ENCODE measurements at places on chromosomes 7 and 10.

DNA sequence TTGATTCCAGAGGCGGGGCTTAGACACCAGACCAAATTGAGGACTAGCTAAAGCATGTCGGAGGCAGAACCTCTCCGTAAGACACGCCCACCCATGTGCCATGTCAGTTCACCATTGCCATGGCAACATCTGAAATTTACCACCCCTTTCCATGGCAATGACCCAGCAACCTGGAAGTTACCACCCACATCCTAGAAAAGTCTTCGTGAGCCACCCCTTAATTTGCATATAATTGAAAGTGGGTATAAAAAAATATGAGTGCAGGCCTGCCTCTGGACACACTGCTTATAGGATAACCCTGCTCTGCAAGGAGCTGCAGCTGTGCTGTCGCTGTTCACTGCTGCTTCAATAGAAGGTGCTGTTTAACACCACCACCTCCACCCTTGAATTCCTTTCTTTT, 28.0 kb downstream of the TMEM270 start:
- DNase-seq = no peak

DNA sequence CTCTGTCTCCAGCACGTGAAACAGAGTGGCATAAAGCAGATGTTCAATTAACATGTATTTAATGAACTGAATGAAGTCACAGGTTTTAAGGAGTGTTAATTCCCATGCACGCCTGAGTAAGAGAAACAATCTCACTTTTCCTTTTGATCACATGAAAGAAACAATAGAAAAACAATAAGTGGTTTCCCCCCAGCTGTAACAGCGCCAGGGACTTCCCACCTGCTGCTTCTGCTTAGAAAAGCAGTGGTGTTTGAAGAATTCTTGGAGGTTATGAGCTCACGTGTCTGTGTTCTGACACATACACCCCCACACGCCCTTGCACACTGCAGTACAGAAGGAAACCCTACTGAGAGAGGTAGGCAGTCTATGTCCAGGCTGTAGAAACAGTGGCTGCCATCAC, 51.3 kb upstream of the FRMD4A start:
- no peak for DNase-seq

DNA sequence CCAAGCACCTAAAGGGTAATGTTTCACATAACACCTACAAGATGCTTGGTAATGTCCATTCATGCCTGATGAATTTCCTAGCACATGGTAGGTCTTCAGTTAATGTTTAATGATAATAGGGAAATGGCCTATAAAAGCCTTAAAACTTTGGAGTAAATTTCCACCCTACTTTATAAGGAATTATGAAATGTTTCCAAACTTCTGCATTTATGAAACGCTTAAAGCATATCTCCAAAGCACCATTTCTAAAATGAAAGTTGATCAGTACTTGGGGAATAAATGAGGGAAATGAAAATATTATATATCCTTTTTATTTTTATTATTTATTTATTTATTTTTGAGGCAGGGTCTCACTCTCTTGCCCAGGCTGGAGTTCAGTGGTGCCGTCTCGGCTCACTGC, 51.8 kb downstream of the INPP5F start:
- DNase-seq = no peak

- DNase-seq = no peak
Measured at GRCh38 chr10:96441322-96441885, 72.3 kb downstream of the TLL2 start.

DNA sequence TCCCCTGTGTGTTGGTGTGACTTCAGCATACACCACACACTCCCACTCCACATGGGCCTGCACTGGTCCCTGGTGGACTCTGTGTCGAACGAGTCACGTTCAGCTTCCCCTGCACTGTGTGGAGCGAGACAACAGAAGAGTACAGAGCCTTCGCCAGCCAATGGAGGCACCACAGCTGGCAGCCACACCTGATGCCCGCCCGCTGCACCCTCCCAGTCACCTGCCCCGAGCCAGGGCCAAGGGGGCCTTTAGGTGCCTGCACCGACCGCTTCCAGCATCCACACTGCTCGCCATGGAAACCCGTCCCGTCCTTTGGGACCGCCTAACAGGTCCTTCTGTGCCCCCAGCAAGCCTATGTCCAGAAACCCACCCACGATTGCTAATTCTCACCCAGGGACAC, 9.2 kb downstream of the FOXL3 start:
- no peak for DNase-seq

DNA sequence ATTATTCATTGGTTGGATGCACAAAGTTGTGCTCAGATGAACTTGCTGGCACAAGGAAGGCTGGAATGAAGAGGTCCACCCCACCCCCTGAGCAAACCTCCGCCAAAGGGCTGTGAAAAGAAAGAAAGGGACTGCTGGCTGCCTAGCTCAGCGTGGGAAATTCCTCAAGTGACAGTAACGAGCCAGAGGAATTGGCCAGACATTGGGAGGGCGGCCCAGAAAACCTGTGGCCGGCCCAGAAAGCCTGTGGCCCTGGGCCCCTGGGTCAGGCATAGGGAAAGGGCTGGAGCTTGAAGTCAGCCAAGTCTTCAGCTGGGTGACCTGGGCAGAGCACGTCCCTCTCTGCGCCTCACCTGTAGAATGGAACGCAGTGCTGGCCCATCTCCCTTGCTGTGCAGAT, 30.6 kb upstream of the CTBP2 start:
- no peak for DNase-seq

DNA sequence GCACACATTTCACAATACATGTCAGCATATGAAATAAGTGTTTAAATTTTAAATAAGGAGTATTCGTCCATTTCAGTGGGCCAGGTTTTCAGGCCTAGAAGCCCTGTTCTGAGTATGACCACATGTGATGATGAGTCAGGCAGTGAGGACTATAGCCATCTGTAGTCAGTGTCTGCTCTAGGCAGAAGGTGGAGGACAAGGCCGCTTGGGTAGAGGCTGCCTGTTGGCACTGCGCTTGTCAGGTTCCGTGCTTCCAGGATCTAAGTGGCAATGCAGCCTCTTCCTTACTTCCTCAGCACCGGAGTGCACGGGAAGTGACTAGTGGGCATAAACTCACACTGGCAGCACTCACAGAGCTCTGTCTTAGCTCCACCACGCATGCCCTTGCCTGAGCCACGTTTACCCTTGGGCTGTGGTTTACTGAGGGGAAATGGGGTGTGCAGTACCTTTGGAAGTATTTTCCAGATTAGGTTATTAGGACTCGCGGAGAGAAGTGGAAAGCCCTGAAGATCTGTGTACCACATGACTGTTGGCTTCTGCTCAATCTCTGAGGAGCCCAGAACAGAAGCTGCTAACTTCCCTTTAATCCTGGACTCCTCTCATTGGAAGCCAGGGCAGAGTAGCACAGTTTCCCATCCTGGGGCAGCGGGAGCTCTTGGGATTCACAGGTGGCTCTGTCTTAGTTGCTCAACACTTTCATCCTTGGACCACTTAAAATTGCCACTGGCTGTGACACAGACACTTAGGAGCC, 87.5 kb upstream of the GJD4 start:
- no peak for DNase-seq

GRCh38 chr7:48090095-48090805, 1.2 kb downstream of the UPP1 start:
- no peak for DNase-seq

DNA sequence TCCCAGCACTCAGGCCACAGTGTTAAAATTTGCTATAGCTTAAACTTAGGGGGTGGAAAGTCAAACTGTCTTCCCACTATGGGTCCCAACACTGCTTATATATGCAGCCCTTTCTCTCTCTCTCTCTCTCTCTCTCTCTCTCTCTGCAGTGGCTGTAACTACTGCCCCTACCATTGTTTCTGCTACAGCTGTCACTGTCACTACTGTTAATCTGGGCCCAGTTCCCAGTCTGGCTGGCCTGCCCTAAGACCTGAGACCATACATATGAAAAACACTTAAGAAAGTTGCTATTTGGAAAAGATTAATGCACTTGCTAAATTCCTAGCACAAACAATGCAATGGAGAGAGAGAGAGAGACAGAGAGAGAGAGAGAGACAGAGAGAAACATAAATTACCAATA, 78.6 kb downstream of the THSD7A start:
- DNase-seq = no peak

DNA sequence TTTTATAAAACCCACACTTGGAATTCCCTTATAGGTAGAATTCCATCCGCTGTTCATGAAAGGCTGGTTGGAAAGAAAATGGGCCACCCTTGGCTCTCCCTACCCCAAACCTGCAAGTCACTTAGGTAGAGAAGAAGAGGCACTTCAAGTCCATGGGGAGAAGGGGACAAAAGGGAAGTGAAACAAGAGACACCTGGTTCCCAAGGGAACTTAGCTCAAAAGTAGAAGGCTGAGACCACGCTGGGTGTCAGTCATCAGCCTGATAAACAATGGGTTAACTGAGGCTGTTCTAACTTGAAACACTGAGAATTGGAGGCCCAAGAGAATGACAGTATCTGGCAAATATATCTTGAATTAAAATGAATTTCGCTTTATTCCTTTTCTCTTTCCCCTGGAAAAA, 330.8 kb upstream of the NFE2L3 start:
- no peak for DNase-seq

- no peak for DNase-seq
Measured at GRCh38 chr7:40541336-40541735, 406.5 kb downstream of the SUGCT start.

GRCh38 chr10:111103196-111103840, 26.5 kb downstream of the ADRA2A start:
- DNase-seq = no peak

DNA sequence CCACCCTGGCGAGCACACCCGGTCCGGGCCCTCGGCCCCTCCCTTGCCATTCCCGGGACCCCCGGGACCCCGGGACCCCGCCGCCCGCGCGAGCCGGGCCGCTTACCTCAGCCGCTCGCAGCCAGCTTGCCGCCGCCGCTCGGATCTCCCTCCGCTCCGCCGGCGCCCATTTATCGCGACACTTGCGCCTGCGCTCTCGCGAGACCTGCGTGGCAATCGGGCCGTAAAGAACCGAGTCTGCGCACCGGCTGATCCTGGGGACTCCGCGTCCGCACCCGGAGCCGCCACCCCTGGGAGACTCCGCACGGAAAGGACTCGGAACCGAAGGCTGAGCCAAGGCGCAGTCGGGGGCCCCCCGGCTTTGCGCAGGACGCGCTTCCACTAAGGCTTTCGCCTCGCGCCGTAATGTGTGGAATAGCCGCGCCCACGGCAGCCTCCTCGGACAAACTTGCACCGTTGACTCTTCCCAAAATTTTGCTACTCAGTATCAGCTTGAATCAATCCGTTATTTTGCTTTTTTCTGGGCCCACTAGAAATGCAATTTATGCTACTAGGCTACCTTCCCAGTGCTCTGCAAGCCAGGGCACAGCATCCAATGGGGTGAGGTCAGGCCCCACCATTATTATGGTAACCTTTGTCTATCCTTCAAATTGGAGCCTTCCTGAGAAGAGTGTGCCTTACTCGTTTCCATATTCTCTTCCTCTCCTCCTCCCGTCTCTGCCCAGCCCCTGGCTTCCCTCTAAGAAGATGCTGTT, at the start of gene MAD1L1:
Gene MAD1L1, minus strand, starts transcription at position 180 of the 755 bp plus-strand sequence. CDS start 2,812 bp downstream, outside the sequence.
- DNase-seq = peak; percentile 38

GRCh38 chr7:47914717-47915615, 33.3 kb downstream of the PKD1L1 start:
- DNase-seq = no peak

DNA sequence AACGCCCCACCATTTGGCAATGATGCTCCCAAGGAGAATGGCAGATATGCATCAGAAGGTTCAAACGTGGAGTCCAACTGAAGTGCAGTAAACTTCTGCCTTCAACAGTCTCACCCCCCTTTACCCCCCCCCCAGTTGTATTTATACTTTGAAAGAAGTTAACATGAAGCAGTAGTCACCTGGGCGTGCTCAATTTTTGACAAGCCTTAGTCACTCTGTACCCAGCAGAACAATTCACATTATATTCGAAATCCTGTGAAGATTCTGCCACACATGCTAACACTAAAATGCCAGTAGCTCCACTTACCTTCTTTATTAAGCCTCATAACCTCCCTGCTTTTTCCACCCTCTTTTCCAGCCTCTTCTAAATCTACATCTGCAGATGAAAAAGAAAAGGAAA, 894 bp downstream of the ATXN7L1 start:
- no peak for DNase-seq

GRCh38 chr7:128110641-128111364, 79.6 kb upstream of the LRRC4 start:
- no peak for DNase-seq

DNA sequence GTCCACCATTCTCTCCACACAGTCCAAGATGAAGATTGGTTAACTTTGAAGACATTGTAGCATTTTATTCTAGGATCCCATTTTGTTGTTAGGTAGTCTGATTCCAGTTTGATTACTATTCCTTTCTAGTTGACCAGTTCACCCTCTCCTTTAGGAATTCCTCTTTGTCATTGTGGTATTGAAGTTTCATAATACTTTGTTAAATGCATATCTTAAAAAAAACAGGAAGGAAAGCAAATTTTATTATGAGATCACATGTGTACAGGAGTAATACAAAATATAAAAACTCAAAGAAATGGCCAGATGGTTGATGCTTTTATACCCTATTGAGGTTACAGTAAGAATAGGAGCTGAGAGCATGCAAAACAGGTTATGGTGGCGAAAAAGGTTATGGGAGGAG, 15.5 kb upstream of the SEMA3C start:
- DNase-seq = no peak

- no peak for DNase-seq
Measured at GRCh38 chr7:130875-131780, 61.2 kb upstream of the FAM20C start.

DNA sequence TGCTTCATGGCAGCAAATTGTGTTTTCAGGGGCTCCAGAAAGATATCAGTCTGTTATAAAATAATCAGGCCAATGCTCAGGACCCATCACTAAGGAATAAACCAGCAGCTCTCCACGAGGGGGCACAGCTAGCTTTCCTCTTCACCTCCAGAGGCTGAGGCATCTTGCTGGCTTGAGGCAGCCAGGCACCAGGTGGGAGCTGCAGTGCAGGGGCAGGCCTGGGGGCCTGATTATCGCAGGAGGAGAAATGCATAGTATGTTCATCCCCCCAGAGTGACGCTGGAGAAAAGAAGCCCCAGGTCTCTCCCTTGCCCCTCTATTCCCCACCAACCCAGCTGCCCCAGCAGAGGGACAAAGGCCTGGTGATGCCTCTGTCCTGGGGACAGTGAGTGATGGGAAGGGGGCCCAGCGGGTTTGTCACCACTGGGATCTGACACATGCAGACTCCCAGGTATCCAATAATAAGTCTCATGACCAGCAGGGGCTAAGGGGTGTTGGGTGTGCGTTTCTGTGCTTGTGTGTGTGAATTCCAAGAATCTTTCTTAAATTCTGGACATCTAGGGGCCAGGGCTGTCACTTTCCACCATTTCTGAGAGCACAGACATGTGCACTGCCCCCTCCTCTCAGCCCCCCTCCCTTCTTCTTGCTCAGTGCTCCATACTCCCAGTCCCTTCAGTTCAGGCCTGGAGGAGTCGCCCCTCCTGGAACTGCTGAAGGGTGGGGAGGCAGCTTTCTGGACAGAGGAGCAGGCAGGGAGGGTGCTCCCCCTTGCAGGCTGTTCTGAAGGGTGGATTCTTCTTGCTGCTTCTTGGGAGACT, 128.1 kb upstream of the FAM20C start:
- DNase-seq = no peak
